Heart left ventricle (tissue), 16 donors: ENCODE measurements at places on chromosomes 1 and 21. TPM values are rescaled to one million over a fixed set of nuclear protein-coding genes. Genes with fewer than 3 reads are reported as not detected.
A peak's percentile ranks its signal among the peaks of the same experiment; 100 is the strongest.

DNA sequence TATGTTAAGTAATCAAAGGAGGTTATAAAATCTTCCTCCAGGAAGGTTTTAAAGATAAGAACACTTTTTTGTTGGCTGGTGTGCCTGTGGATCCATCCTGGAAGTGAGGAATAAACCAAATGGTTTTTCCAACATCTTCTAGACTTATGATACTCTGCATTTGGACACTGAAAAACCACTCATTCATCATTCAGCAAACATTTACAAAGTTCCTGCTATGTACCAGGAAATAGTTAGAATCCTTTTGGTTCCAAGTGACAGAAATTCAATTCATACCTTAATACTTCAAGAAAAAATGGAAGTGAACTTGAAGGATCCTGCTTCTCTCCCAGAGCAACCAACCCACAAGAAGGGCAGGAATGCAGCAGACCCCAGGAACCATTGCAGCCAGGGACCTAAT lies 39.6 kb upstream of the PIGC start:
- DNase-seq = no peak

DNA sequence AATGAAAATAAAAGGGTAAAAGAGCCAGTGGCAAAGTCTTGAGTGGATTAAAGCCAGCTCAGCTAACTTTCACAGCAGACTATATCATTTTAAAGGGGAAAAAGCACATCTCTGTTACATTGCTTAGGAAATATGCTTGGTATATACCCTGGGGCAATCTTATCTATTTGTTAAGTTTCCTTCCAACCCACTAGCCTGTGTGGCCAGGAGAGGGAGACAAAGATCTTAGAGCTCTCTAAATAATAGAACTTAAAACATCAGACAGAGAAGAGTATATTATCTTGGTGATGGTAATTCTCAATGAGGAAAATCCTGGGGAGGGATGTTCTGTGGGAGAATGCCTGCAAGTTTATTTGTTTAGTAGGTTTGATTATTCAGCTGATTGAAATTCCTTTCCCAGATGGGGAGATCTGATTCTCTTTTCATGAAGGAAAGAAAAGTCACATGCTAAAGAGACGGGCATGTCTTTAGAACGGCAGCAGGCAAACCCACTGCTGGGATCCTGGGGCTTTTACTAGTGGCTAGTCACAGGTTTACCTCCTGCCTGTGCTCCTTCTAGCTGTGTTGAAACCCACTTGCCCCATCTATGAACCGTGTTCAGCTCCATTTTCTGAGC lies 3.6 kb downstream of the KCNE2 start:
- DNase-seq = no peak

DNA sequence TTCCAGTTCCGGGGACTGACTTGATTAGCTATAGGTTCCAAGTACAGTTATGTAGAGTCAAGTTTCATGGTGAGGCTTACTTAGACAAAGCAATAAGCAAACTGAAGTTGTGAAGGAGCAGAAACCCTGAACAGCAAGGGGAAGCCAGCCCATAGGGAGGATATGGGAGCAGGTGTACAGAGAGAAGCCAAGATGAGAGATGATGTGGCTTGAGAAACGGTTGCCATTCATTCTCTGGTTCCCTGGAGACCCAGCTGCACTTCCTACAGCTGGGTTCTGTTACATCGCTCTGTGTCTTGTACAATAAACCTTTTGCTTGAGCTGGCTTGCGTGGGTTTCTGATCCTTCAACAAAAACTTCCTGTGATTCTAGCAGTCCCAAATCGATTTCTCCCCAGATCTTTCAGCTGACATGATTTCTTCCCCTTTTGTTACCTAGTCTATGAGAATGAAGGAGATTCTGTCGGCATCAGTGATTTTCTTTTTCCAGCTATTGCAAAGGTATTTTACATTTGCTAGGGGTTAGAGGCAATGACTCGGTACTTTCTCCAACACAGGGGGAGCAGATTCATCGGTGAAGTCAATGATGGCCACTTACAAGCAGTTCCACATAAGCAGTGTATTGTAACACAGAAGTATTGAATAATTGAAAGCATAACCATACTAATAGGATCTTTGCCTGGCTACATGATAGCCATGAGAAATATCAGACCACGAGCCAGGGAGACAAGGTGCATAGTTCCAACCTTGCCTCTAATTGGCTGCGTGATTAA lies 67.3 kb downstream of the URB2 start:
- DNase-seq = peak; percentile 29

ADGRL2 gene
- 54.3 TPM for total RNA-seq
